Calu3 (cell line): ENCODE measurements at places on chromosomes 1 and 21. TPM values are rescaled to one million over a fixed set of nuclear protein-coding genes. Genes with fewer than 3 reads are reported as not detected.

ERVH48-1 gene
- not detected in 2 replicates for total RNA-seq

- DNase-seq, result no peak
These were observed 164.1 kb upstream of the IRF2BP2 start for GRCh38 chr1:234773936-234774677.

DNA sequence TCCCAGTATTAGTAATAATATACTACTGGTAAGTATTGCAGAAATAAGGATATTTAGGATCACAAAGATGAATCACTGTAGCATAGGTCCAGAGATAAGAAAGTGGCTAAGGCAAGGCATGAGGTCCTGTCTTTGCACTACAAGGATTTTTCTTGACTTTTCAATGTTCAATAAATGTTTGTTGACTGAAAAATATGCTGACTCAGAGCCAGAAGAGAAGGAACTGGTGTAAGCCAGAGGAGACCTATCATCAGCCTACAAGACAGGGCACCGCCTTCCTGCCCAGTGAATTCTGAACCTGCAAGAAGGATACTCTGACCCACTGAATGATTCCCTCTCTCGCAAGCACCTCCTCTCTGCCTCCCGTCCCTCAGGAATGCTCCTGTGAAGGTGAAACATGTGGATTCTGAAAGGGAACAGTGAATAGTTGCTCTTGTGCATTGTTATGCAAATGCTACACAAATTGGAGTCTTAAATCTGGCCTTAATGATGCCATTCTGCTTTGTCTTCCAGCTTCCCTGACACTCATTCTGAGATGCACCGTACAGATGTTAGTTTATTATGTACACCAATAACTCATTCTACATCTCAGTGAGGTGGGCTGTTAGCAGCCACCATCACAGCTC, 540.0 kb downstream of the OMA1 start:
- no peak for DNase-seq

DNA sequence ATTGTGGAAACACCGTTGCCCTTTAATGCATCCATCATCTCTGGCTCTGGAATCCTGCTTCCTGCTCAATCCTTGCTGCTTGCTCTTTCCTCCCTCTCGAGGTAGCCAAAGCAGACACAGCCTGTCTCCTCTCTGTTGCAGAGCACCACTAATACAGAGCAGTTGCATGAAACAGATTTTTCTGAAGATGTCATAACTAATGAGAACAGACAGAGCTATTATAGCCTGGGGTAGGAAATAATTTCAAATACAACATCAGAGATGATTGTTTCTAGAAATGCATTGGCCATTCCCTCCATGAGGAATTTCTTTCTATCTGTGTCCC, 23.3 kb upstream of the ACBD6 start:
- no peak for DNase-seq

DNA sequence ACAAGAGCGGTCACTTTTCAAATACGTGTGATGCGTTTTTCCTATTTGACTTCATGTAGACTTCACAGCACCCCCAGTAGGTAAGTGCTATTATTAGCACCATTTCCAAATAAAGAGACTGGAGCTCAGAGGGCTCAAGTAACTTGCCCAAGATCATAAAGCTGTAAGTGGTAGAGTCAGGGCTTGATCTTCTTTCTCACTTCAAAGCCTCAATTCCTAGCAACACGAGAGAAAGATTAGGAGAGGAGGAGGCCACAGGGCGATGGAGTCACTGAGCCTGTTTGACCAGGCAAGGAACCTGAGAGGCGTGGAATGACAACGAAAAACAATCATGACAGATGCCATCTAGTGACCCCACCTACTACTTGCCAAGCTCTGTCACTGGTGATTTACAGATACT, 181.0 kb downstream of the FOXD2 start:
- no peak for DNase-seq

DNA sequence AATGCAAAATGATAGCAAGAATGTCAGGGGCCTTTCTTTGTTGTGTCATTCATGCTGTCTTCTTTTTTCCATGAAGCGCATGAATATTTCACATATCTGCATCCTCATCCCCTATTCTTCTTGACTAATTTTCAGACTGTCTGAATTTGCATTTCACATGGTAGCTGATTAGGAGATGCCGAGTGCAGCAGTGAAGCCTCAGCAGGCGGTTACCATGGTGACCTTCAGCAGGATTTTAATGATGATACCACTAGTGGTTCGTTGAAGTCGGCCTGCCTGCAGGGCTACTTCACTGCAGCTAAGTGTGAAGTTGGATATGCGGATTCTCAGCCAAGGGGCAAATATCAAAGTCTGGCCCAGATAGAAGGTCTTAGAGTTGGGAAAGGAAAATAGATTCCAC, 141.8 kb downstream of the NEK7 start:
- DNase-seq, result no peak

- DNase-seq, result no peak
These were observed 229.6 kb upstream of the JUN start for GRCh38 chr1:59013276-59013927.
